ENCODE measurements at places on chromosomes 5 and 9.
A peak's percentile ranks its signal among the peaks of the same experiment; 100 is the strongest.

GRCh38 chr5:130111746-130112145, 207.5 kb downstream of the CHSY3 start:
- no peak for DNase-seq

GRCh38 chr5:150441813-150442698, 7.5 kb downstream of the RPS14 start:
- no peak for DNase-seq

DNA sequence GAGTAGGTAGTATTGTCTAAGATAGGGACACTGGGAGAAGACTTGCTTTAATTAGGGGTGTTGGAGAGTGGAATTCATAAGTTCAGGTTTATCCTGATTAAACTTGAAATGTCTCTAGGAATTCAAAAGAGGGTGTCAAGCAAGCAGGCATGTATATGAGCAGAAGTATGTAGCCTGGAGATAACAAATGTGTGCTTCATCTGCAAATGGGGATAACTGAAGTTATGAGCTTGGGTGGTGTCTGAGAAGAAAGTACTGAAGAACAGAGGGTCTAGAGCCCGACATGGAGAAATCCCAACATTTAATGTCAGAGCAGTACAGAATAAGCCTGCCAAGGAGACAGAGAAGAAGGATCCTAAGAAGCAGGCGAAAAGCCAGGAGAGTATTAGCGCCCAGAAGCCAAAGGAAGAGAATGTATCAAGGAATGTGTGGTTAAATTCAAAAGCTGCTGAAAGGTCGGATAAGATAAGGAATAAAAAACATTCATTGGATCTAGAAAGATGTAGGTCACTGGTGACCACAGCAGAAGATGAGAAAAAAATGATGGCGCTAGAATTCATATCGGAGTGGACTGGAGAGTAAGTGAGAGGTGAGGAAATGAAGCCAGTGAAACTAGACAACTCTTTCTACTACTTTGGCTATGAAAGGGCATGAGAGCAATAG, 401.5 kb upstream of the PIK3R1 start:
- DNase-seq: no peak

DNA sequence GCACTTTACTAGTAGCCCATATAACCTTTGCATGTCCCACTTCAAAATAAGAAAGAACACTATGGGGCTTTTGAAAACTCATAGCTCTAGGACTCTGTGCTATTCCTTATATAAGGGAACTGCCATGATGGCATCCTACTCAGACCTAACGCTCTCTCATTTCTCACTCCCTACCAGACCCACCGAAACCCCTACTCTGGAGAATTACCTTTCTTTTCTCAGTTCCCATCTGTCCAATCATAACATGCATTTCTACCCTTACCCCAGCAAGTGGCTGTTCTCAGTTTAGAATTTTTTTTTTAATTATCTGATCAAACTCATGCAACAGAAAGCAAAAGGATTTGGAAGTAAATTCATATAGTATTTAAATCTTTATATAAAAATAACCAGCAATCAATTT, 27.3 kb downstream of the CARNMT1 start:
- DNase-seq: no peak

GRCh38 chr5:125668884-125669283, 754.3 kb upstream of the GRAMD2B start:
- no peak for DNase-seq

DNA sequence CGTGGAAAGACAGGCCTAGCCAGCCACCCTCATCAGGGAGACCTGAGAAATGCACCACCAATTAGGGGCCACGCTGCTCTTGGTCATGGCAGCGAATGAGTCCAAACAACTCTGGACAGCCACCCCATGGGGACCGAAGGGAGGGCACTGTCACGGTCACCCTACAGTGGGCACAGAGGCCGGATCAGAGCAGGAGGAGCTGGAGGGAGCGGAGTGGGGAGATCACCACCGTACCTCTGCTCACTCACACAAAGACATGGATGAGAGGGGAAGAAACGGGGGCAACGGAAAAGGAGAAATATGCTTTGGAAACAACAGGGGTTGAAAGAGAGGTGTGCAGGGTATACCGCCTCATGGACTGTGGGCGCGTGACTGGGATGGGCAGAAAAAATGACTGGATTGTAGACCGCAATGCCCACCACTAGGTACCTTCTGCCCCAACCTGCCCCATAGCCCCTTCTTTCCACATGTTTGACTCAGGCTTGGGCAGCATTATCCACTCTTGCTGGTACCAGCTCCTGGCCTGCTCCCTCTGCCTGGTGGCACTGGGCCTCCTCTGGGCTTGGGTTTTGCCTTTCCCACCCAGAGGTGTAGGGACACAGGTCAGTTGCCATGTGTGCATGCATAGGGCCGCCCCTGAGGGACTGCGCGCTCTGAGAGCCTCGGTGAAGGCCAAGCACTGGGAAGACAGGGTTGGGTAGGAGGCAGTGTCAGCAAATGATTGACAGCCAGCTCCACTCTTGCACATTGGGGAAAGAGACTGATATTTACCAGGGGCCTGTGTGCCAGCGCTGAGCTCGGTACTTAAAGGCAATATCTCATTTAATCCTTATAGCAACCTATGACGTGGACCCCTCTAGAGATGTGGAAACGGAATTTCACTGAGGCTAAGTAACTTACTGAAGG, 76.6 kb downstream of the CRB2 start:
- no peak for DNase-seq

GRCh38 chr5:119321569-119322311, 34.1 kb upstream of the TNFAIP8 start:
- no peak for DNase-seq

- DNase-seq: no peak
These were observed at the start of gene IFNW1 for GRCh38 chr9:21141427-21141882. Gene IFNW1 (minus strand): TSS chr9:21141832. CDS start chr9:21141570, 262 bp downstream.

GRCh38 chr9:128503870-128504269, 649 bp upstream of the GLE1 start:
- DNase-seq: no peak

DNA sequence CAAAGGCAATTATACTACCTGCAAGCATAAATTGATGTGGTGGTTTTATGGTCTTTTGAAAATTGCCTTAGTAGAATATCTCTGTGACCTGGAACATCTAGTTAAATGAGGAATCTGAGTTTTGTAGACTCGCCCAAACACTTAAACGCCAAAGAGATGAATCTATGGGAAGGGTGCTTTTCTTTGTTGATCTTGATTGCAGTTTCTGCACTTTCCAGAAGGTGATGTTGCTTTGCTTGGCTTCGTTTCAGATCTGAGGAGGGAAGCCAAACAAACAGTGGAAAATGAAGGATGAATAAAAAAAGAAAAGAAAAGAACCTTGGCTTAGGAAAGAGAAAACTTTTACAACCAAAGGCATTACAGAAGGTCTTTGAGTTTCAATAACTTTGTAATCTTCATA, 1021.2 kb downstream of the NR2F1-AS1 start:
- no peak for DNase-seq

GRCh38 chr9:130579738-130580463, 524 bp downstream of the FUBP3 start:
- no peak for DNase-seq

DNA sequence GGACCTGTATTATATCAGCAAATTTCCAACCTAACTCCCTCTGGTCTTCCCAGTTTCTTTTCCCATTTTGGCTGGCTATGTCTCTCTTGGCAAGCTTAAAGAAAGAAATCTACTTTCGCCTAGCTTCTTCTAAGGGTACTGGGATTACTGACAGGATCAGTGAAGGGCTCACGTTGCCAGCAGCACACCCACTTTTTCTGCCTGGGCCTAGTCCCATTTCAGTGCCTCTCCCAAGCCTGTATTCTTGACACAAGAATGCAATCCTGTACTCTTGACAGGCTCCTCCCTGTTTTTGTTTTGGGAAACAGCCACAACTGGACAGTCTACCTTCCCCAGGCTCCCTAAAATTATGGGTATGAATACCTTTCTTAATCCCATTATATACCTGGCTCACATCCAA, 170.5 kb downstream of the EPB41L4A start:
- no peak for DNase-seq

DNA sequence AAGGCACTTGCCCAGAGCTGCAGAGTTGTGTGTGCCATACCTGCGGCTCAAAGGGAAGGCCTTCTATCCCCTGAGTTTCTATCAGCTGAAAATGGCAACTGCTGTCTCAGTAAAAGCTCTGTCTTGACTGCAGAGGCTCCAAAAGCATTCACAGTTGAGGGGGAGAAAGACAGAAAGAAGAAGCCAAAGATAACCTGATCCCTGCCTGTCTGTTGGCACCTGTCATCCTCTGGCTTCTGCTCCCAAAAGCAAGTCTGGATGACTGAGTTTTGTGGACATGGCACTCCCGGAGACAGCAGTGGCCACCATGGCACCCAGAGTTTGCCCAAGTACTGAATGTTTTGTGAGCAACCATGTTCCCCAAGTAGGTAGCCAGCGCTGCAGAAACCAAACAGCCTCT, 176.6 kb downstream of the NR3C1 start:
- no peak for DNase-seq

GRCh38 chr5:40491644-40492043, 188.1 kb upstream of the PTGER4 start:
- DNase-seq: no peak

GRCh38 chr5:64690417-64691151, at the start of gene SHISAL2B:
Gene SHISAL2B (plus strand): TSS chr5:64690503. CDS start chr5:64690624, 121 bp downstream.
- no peak for DNase-seq

- peak; percentile 34 for DNase-seq
These were observed at the start of gene SH3RF2 for GRCh38 chr5:145936401-145937131. Gene SH3RF2 (plus strand): TSS chr5:145936578. CDS start chr5:145937929, 1,351 bp downstream.
